NCI-H1694 treated with DMSO at 0.1 percent for 48 hours (cell line): ENCODE measurements at places on chromosomes 1 and 21.
A peak's percentile ranks its signal among the peaks of the same experiment; 100 is the strongest.

DNA sequence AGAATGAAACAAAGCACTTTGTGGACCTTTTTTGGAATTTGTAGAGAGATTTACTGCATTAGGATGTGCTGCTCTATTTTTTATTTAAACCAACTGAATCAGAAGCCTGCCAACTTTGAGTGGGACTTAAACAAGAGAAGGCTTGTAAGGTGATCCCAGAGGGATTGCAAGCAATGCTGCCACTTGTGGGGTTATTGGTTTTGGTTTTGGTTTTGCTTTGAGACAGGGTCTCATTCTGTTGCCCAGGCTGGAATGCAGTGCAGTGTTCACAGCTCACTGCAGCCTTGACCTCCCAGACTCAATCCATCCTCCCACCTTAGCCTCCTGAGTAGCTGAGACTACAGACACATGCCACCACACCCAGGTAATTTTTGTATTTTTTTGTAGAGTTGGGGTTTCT lies 32.2 kb upstream of the GNG5 start:
- DNase-seq = no peak

DNA sequence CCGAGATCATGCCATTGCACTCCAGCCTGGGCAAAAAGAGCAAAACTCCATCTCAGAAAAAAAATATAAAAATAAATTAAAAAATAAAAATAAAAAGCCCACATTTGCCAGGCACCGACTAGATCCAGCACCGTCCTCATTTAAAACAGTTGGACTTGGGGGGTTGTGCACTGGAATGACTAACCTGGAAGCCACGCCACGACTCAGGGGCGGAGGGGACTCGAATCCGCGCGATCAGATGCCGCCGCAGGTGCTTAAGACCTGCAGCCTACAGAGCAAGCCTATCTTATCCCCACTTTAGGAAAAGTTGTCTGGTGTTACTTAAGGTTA lies 38.5 kb downstream of the ZBTB8OS start:
- DNase-seq = no peak

DNA sequence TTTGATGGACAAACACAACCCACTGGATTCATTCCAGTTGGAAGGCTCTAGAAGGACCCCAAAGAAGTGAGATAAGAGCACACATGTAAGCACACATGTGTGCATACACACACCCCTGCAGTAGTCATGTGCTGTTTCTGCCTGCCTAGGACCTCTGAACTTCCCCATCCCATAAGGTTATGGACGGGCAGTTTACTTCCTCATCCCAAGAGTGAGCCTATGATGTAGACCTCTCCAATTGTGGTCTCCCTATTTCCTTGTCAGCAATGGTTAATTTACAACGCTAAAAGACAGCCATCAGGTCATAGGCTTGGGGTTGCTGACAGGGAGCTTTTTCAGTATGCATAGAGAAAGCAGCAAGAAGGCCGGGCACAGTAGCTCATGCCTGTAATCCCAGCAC lies 15.4 kb upstream of the ADAR start:
- DNase-seq = no peak

- no peak for DNase-seq
Observed at GRCh38 chr21:32508558-32508957, 76.8 kb downstream of the TCP10L start.

DNA sequence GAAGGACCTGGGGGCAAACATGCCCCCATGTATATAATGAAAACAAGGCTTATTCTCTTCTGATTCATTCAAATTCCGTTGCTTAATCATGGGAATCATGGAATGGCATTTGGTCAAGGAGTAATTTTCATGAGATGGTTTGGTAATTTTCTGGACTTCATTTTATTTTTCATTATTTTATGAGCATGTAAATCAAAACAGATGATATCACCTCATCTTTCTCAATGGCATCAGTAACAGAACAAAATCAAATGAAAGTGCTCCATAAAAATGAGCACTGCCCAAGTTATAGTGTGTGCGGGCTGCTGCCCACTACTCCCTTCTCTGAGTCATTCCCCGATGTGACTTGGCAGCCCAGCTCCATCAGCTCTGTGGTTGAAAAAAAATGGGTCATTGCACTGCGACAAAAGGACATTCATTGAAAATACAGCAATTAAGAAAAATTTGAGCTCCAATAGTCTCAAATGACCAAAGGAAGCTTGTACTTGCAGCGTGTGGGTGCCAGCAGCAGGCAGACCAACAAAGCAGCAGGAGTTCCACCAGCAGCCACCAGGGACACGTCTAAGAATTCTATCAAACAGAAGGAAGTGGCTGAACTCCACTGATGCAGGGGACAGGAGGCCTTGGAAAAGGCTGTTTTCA lies 84.3 kb upstream of the VAV3 start:
- no peak for DNase-seq

- DNase-seq = no peak
Observed at GRCh38 chr1:225508538-225509375, 80.9 kb upstream of the LBR start.

DNA sequence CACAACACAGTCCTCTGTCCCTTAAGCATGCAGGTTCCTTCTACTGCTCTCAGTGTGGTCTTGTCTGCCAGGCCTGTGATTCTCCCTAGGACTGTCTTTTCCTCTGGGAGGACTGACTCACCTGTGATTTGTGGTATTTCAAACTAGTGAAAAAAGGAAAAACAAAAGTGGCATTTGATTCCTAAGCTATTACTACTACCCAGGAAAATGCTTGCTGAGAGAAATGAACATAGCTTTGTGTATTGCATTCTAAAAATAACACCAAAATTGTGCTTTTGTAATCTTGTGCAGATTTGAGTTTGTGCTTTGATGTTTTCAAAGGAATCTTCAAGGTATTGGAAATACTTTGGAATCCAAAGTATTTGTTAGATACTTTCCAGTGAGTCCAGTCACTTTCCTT lies 57.0 kb downstream of the GPR161 start:
- no peak for DNase-seq

DNA sequence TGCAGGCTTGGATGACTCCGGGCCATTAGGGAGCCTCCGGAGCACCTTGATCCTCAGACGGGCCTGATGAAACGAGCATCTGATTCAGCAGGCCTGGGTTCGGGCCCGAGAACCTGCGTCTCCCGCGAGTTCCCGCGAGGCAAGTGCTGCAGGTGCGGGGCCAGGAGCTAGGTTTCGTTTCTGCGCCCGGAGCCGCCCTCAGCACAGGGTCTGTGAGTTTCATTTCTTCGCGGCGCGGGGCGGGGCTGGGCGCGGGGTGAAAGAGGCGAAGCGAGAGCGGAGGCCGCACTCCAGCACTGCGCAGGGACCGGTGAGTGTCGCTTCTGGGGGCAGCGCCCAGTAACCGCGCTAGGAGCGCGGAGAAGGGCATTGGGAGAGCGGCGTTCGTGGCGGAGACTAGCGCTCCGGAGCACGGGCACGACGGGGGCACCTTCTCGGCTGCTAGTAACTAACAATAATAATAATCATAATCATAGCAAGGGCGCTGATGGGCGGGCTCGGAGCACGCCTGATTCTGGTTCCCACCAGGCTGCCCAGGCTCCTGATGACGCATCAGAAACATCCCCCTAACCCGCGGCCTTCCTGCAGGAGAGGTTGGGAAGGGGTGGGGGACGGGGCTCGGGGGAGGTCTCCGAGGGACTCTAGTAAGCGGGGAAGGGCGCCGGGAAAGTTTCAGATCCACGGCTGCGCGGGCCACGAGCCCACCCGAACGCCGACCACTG lies at the start of gene MX1:
Gene MX1, plus strand, starts transcription at position 286 of the 722 bp plus-strand sequence. CDS start 5,832 bp downstream, outside the sequence.
- DNase-seq = no peak

GRCh38 chr1:41418857-41419583 lies 57.8 kb downstream of the FOXO6 start:
- DNase-seq = no peak

GRCh38 chr1:37305841-37306240 lies 168.5 kb upstream of the ZC3H12A start:
- no peak for DNase-seq

- no peak for DNase-seq
Observed at GRCh38 chr1:119442756-119443155, 27.8 kb downstream of the HSD3B2 start.

DNA sequence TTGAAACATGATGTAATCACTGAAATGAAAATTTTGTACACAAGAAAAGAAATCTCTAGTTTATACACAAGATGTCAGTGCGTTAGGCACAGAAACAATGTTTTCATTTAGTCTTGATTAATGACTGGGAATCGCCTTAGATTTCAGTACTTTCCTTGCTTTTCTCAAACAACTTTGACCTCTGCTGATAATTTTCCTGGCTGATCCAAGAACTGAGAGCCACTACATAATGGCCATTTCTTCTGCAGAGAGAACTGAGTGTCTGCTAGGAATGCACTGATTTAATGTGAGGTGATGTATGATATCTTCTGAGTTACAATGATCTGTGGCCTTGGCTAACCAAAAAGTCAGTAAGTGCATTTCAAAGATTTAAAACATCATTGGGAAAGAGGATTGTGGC lies 308.1 kb downstream of the CTH start:
- DNase-seq = no peak

DNA sequence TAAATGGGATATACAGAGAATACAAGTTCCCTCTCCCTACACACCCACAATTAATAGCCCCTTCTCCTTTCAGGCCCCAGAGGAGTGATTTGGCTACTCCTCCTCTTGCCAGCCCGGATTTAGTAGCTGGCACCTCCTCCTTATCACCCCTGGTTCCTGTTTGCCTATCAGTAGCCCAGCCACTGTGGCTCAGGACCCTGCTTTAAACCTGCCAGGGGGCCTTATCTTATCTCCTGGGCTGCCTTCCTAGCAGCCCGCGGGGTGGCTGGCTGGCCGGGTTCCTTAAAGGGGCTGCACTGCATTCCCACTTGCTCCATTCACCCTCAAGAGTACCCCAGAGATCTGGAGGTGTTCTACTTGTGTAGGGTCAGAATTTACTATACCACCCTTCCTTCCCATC lies 70.4 kb downstream of the PLEKHA6 start:
- no peak for DNase-seq

DNA sequence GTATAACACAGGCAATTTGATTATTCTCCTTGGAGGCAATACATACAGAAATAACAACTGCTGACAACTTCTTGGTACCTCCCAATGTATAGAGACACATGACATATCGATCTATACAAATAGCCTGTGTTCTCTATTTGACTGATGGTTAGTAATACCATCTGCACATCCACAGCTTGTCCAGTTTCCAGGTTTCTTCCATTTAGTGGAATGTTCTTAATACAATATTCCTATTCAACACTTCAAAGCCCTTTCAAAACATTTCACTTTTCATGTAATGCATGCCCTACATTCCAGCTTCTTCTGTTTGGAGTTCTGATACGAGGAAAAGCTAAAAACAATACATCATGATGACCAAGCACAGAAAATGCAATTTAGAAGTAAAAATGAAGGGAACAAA lies 37.0 kb upstream of the GORAB start:
- DNase-seq = no peak

- no peak for DNase-seq
Observed at GRCh38 chr1:154418923-154419619, 13.9 kb downstream of the IL6R start.

DNA sequence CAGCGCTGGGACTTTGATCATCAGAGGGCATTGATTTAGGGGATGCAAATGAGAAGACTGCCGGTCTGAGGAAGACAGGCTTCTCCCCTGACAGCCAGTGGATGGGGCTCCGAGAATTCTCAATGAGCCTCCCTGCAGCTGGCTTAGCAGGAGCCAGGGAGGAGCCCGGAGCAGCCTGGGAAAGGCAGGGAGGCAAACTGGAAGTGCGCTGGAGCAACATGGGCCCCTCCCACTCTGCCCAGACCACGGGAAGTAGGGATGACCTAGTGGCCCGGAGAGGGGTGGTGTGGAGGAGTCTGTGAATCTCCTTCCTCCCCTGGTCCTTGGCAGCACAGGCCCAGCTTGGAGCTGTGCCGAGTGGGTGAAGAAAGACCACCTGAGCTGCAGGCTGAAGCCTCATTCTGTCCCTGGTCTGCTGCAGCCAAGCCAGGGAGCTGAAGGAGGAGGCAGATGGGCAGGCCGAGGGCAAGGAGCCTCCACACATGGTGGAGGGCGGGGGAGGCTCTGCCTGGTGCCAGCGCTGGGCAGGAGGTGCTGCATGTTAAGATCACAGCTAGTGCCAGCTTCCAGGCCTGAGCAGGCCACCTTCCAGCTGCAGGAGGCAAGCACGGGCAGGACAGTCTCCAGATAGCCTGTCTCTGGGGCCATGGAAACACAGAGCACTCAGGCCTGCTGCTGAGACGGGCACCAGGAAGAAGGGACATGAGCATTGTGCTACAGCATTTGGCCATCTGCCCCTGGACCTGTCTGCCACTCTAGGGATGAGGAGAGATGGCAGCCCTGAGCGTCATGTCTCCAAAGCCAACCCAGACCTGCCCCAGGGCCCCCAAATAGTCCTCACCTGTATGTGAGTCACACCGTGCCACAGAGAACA lies 12.2 kb upstream of the CLSTN1 start:
- no peak for DNase-seq

DNA sequence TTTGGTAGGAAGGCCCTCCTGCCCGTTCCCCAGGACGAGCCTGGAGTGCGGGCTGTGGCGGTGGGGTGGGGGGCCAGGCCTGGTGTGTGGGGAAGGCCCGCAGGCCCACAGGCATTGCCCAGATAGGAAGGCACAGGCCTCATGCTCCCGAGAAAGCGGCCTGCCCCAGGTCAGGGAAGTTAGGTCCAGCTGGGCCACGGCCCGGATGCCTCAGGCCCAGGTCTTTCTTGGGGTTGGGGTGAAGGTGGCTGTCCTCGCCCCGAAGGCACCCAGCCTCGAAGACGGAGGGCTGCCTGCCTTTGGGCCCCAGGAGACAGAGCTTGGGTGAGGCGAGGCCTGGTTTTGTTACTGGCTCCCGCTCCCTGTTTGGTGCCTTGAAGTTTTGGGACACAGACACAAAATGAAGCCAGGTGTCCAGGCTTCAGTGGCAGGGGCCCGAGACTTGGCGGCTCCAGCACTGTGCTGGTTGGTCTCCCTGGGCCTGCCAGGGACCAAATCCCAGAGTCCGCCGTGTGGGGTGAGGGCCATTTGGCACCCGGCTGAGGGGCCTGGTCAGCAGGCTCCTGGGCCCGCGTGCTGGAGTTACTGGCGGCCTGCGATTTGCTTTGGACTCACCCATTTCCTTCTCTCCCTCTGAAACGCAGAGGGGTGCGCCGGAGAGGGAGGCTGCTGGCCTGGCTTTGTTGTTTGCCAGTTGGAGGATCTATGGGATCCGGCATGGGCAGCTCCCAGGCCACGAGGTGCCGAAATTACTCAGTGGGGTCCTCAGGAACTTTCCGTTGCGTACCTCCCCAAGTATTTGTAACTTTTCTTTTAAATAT lies 2.0 kb downstream of the SKI start:
- no peak for DNase-seq

GRCh38 chr1:199742547-199742946 lies 285.0 kb upstream of the NR5A2 start:
- no peak for DNase-seq

GRCh38 chr1:2894381-2895041 lies 93.0 kb upstream of the TTC34 start:
- no peak for DNase-seq

GRCh38 chr1:184593597-184593996 lies 161.1 kb downstream of the EDEM3 start:
- no peak for DNase-seq

DNA sequence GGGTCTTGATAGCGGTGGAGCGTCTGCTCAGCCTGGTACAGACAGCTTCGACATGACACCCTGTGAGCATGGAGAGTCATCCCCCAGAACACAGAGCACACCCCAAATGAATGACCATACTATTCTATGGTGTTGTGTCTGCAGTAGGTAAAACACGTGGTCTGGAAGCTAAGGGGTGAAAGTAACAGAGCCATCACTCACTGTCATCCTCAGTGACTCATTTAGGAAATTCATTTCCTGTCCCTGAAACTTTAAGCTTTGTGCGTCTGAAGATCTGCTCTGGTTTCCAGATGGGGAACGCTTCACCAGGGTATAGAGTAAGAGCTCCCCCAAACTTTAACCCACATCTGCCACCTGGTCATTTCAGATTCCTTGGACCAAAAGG lies 94.8 kb upstream of the DISP3 start:
- peak; percentile 67 for DNase-seq
